ENCODE measurements at places on chromosomes 1 and 21.
A peak's percentile ranks its signal among the peaks of the same experiment; 100 is the strongest.

DNA sequence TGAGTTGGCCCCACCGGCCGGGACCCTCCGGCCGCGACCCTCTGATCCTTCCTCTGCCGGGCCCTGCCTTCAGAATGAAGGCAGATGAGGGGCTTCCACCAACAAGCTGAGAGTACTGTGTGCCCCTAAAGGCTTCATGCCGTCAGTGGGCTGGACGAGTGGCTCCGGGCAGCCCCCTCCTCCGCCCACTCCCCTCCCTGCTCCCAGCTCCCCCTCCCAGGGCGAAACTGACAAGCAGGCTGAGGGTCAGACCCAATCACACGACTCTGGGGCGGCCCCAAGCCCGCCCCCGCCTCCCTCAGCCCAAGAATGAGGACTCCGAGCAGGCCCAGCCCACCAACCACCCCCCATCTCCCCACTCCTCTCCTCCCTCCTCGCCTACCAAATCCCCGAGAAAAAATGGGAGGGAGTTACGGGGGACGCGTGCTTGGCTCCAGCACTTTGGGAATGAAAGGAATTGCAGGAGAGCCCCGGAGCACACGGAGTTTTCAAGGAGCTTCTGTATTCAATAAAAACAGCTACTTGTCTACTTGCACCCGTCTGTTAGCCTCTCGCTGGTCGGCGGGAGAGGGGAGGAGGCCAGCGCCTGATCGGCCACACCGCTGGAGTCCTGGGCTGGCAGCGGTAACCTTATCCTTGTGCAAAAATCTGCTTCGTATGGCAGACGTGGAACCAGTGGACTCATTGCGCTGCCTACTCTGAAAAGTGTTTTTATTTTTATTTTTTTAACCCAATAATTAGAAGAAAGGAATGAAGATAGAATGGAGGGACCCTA is at the start of gene COL11A1:
Gene COL11A1, minus strand, starts transcription at position 147 of the 775 bp plus-strand sequence. CDS start 344 bp downstream, outside the sequence.
- DNase-seq, result no peak

DNA sequence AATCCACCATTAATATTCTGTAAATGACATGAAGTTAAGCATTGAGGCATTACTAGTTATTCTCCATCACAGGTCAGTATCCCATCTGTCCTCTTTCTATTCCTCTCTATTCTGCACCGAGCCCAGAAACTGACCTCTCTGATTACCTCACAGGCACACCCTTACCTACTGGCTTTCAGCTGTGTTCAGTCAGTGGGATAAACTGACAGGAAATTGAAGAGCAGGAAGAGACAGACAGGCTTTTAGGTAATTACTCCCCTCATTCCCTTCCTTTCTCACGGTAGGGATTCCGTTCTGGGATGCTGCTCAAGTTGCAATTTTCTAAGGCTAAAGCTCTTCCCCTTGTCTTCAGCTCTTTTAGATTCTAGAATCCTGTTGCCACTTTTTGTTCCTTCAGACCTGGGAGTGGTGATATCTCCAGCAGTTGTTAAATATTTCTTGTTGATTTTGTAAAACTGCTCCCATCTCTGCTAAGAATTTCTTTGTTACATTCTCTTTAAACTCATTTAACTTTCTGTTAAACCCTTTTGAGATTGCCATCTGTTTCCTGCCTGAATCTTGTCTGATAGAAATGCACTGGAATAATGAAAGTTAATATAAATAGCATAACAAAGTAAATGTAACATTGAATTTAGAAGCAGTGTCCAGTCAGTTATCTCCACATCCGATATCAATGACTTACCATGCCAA is 1063.4 kb downstream of the PLA2G4A start:
- DNase-seq, result no peak

DNA sequence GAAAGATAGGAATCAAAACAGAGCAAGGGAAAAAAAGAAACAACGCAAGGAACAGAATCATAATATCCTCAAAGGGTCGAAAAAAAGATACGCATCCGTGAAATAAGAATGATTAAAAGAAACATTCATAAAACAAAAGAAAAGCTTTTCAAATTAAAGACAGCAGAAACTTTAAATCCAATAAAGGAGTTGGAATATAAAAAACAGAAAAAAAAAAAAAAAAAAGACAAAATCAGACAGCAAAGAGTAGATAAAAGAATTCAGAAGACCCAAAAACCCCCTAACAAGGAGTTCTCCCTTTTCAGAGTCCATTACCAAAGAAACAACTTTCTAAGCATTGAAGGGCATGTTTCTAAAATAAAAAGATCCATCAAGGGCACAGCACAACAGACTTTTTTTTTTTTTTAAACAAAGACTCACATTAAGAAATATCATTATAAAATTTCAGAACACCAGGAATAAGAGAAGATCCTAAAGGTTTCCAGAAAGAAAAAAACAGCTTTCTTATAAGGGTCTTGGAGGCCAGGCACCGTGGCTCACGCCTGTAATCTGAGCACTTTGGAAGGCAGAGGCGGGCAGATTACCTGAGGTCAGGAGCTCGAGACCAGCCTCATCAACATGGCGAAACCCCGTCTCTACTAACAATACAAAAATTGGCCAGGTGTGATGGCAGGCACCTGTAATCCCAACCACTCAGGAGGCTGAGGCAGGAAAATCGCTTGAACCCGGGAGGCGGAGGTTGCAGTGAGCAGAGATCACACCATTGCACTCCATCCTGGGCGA is 44.7 kb downstream of the ENAH start:
- no peak for DNase-seq

- peak; percentile 67 for DNase-seq
Measured at GRCh38 chr1:163315773-163316374, 5.9 kb upstream of the NUF2 start.

GRCh38 chr1:105100102-105100501 is 1350.4 kb downstream of the AMY1C start:
- no peak for DNase-seq

DNA sequence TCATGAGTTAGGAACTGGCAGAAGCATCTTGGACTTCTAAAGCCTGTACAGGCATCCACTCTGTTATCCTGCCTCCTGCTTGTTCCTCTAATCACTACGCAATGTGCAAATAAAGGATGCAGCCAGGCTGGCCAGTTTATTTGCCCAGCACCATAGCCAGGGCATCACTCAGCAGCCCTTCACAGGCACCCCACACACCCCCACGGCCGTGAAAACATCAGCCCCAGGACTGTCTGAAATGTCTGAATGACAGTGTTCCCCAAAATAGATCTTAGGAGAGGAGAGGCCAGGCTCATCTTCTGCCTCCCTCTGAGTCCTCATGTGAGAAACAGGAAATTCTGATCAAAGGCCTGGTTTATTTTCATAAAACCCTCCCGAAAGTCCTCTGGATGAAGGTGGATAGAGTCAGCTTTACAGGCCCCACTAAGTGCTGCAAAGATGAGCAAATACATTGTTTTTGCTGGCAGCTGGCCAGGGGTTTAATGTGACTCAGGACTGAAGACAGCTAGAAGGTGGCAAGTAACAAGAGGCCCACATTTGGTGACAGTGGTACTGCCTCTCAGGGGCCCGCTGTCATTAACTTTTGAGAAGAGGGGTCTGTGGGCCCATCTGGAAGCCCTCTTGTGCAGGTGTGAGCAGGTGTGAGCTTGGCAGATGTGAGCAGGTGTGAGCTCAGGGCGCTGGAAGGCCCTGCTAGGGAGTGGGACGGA is 32.9 kb downstream of the GRHL3 start:
- DNase-seq, result peak; percentile 14

DNA sequence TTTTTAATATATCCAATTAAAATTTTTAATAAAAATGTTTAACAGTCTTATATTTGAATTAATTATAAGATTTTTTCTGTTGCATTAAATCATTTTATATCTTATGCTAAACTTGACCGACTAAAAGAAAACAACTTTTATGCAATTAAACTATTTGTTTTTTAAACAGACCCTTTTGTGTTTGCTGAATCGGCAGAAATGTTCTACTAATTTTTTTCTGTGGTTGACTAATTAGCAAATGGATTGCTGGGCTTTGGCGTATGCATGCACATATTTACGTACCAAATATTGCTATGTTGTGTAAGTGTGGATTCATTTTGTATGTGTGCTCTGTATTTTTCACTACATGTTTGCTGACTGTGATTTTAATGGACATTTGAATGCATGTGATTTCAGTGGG is 174.8 kb downstream of the PBX1 start:
- DNase-seq, result no peak

DNA sequence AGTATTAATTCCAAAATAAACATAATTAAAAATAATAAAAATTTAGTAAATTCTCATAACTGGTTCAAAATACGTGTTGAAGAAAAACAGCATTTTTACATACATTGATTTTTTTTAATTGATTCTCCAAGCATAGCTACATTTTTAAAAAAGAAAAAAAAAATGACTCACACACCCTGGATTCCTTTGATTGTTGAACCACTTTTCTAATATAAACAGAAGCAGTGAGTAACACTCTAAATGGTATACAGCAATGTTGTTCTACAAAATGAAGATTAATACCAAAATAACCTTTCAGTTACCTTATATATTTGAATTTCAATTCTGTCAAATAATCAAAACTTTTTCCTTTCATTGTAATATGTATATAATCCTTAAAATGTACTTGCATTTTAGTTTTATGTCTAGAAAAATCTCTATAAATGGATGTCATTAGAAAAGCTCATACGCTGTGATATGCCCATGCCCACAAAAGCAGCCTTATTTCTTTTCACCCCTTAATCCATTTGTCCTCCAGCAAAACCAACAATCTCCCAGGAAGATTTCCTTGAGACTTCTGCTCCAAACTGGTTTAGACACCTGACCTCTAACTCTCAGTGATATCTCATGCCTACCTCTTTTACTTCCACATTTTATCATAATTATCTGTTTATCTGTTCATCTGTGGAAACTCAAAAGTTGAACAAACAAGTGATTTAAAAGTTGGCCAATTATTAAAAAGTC is 246.4 kb upstream of the NR5A2 start:
- DNase-seq, result no peak

DNA sequence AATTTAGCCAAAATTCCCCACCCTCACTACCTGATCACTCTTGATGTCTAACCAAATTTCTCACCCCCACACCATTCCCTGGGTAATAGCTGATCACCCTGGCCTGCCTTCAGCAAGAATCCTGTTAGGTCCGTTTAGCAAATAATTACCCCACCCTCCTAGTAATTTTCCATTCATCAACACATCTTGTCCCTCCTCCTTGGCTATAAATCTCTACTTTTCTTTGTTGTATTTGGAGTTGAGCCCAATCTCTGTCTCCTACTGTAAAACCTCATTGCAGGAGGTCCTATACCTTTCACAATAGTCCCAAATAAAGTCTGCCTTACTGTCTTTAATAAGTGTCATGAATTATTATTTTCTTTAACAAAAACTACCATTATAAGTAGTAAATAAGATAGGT is 6.9 kb upstream of the PRKAA2 start:
- DNase-seq, result no peak

- no peak for DNase-seq
Measured at GRCh38 chr1:913491-914130, 10.1 kb upstream of the SAMD11 start.

- no peak for DNase-seq
Measured at GRCh38 chr21:39156024-39156423, 27.2 kb downstream of the PSMG1 start.

- no peak for DNase-seq
Measured at GRCh38 chr1:201663491-201664113, 124.7 kb downstream of the NAV1 start.

- no peak for DNase-seq
Measured at GRCh38 chr1:222787729-222788128, 27.1 kb upstream of the DISP1 start.

DNA sequence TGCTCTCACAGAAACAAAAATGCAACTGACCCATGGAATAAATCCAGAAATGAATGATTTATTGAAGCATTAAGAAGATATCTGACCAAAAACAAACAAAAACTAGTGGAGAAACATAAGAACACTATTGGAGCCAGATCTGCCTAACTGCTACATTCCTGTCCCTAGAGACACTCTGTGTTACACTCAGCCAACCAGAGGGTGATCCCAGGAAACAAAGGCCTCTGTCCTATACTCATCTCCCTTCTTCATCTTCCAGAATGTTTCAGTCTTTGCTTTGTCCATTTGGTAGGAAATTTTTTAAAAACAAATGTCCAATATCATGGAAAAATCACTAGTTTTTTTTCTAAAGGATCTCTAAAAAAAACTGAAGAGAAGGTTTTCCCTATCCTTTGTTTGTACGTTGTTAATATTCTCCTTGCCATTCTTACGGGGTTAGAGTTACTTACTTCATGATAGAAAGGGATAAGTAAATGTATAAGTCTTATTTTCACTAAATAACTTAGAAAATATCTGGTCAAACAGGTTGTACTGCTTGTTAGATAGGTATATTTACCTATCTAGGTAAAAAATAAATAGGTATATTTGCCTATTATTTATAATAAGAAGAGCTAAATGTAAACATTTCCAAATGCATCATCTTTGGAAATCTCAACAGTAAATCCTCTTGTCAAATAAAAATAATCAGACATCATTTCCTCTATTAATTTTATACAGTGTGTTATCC is 59.1 kb downstream of the NME7 start:
- no peak for DNase-seq

DNA sequence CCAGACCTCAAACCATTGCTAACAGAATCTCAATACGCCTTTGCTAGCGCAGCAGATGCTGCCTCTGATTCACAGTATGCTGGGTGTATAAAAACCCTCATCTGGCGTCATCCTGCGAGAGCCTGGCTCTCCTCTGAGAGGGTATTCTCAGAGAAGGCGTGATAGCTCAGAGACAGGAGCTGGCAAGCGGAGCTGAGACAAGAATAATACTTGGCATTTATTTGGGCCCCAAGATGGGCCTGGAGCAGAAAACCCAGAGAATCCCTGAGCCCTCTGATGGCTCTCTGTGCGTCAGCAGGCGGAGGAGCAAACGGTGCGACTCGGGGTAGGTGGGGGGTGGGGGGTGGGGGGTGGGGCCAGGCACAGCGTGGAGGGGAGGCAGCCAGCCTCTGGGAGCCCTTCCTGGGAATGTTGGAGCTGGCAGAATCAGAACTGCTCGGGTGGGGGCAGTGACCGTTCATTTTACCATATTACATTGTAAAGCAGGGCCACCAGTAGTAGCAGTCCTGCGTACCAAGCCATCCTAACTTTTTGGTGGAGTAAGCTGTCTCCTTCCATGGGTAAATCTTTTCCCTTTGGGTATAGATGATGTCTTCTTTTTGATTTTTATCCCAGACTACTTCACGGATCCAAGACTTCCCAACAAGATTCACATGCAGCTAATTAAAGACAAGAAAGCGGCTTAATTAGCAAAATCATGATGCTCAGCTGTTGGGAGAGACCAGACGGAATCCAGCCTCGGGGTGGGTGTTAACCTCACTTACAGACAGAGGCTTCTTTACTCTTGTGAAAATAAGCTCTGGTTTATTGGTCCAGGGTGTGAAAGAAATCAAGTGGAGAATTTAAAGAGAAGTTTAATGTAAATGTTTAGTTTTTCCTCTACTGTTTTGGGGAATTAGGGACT is 7.1 kb downstream of the RIIAD1 start:
- DNase-seq, result no peak

- DNase-seq, result no peak
Measured at GRCh38 chr1:151526735-151527525, 13.2 kb upstream of the TUFT1 start.

DNA sequence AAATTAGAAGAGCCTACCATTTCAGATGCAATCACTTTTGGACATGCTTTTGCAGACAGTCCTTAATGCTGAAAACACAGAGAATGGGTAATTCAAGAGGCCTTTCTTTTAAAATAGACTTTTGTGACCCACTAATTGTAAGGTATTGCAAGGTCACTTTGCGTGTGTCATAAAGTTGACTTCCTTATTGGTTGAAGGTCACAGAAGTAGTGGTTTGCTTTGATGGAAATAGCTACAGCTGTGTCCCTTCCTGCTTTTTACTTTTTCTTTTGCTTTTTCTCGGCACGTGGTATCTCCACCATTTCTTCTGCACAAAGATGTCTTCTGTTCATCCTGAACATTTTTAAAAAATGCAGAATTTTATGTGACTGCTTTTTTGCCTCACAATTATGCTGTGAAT is 146.8 kb downstream of the DYRK1A start:
- DNase-seq, result no peak
